ENCODE measurements at places on chromosomes 4 and X.

DNA sequence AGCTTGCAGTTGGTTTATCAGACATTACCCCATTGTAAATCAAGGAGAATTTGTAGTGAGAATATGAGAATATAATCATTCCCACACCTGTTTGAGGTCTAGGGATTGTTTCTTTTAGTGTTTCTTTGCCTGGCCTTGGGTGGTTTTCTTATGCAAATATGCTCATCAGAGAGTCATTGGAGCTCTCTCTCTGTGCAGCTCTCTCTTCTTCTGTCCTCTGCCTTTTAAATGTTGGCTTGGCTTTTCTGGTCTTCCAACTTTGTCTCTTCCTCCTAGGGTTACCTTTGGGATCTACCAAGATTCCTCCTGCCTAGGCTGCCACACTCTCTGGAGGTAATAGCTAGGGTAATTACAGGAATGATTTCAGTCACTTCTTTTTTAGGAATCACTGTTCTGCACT, 102.3 kb upstream of the ARSJ start:
- no peak for DNase-seq

DNA sequence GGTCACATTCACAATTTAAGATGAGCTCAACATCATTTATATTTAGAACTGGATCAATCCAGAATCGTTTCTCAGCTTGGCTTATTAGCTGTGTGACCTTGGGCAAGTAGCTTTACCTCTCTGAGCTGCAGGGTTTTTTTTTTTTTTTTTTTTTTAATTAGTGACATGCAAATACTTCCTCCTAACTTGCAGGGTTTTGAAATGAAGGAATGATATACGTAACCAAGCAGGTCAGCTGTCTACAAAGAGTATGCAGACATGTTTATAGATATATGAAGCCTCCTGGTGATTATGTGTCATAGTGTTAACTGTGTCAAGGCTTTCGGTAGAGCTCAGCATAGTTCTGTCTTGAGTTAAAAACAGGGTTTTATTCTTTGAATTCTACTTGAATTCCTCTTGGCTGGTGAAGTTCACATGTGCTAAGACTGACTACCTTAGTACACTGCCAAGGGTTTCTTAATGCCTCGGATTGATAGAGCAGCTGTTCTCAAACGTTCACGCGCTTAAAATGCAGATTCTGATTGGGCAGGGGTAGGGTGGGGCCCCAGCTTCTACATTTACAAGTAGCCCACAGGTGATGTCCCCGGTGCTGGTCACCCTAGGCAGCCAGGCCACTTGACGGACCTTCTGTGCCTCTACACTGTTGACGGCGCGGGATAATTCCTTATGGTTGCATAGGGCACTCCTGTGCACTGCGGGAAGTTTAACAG, 654 bp upstream of the STS start:
- DNase-seq = no peak

DNA sequence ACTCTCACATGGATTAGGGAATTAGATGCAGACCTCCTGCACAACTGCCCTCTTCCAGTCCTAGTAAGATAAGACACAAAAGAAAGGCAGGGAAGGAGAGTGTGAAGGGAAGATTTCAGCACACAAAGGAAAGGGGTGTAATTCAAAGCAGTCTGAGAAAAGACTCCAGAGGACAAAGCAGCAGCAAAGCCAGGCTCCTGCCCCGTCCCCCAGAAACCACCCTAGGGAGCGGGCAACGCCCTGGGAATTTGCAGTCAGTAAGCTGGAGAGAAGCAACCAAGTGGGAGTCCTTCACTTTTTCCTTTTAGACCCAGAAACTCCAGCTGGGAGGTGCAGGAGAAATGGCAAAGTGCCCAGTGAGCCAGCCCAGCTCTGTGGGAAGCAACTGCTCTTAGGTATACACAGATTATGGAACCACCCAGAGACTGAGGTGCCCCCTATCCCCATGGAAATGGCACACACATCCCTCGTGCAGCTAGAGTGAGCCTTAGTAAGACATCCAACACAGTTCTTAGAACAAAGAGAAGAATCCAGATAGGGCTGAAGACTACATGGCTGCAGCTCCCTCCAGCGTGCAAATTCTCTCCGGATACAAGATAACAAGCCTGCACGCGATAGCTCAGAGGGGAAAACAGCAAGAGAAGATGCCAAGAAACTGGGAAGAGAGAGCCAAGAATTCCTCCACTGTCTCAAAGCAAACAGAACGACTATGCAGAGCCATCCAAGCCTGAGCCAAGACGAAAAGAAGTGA, 26.5 kb upstream of the IRAK1 start:
- DNase-seq = no peak

GRCh38 chrX:38220415-38221390, at the start of gene SRPX:
TSS of gene SRPX (minus strand) at chrX:38220871. CDS start at chrX:38220792, 79 bp downstream.
- peak; percentile 54 for DNase-seq

DNA sequence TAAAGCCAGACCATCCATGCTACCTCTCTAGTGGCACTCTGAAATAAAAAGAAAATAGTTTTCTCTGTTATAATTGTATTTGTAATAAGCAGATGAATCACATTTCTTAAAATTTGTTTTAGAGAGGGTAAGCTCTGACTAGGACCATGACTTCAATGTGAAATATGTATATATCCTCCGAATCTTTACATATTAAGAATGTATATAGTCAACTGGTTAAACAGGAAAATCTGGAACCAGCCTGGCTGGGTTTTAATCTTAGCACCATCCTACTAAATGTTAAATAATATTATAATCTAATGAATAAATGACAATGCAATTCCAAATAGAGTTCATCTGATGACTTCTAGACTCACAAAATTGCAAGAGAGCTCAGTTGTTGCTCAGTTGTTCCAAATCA, 1.5 kb downstream of the FGB start:
- no peak for DNase-seq

DNA sequence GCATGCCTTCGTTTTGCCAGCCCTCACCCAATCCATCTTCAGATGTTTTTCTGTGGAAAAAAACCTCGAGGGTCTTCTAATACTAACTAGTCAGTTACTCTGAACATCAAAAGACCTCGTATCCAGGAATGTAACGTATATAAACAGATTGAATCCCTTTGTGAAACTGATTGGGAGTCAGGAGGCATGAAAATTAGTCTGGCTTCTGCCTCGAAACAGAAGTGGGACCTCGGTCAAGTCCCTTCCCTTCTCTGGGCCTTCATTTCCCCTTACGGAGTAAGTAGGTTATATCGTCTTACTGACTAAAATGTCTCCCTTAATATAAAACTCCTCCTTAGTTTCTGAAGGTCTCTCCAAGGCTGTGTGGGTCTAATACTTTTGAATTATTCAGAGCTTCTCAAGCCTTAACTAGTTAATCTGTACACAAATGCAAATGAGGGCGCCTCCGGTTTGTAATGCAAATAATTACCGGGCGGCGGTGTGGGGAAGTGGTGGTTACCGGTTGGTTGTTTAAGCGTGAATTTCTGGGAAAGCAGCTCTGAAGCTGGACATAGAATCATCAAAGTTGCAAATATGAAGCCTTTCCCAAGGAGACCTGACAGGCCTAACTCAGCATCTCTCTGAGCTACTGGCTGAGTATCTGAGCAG, 11.4 kb upstream of the NKRF start:
- no peak for DNase-seq
